ENCODE measurements at places on chromosomes 1 and 21.

GRCh38 chr1:175754921-175755320, 11.5 kb upstream of the TNR start:
- DNase-seq = no peak

DNA sequence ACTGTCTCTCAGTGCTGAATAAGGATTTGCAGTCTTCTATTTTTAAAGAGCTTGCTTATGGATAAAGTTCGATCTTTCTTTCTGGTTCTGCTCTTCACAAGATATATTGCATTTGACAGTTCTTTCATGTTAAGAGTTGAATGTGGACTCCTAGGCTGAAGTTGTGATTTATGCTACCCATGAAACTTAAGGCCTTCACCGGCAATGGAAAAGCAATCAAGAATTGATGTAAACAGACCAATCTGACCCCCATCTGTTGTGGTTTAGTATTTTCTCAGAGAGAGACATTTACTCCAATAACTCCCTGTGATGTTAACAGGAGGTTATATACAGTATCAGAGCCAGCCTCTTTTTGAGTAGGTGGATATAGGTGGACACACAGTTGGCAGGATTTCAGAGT, 165.8 kb downstream of the PAPPA2 start:
- DNase-seq = no peak

- no peak for DNase-seq
These were observed 154.9 kb downstream of the GLUL start for GRCh38 chr1:182236651-182237077.

DNA sequence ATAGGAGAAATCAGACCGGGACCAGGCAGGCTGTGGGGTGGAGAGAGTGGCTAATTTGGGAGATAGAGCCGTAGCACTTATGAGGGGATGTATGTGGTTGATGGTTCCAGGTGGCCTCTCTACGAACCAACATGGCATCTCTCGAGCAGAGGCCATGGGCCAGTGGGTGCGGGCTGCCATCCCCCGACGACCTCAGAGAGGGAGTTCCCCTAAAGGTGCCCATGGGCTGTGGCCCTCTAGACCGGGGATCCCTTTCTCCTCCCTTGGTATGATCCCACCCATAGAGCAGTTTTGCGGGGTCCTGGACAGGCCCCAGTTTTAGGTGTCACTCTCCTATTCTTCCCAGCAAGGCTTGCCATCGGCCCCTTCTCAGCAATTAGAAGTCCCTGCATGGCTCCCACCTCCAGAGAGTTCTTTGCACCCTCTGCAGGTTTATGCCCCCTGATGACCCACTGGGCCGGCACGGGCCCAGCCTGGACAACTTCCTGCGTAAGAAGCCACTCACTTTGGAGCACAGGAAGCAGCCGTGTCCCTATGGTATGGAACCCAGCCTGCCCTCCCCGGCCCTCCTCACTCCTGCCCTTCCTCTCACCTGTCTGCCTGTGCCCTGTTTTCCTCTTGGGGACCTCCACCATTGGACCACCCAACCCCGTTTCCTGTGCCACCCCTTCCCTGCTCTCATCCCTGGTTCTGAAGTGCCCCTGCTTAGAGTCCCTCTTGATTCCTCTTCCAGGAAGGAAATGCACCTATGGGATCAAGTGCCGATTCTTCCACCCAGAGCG, 7.8 kb downstream of the ZC3H12A start:
- no peak for DNase-seq

DNA sequence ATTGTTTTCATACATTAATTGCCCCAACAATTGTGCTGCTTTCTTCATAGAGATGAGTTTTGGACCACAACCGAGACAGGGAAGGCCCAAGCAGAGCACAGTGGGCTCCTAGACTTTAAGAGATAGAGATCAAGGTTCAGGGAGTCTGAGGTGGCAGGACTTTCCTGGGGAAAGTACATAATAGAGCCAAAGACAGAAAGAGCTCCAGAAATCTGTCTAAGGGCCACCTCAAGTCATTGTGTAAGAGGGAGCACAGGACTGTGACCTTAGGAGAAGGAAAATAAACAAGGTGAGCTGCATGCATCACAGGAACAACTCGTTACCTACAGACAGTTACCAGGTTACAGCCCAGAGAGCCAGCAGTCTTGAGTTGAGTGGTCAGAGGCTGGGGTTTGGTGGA, 41.3 kb upstream of the CR2 start:
- no peak for DNase-seq

- no peak for DNase-seq
These were observed 7.5 kb upstream of the MOV10 start for GRCh38 chr1:112666946-112667345.

DNA sequence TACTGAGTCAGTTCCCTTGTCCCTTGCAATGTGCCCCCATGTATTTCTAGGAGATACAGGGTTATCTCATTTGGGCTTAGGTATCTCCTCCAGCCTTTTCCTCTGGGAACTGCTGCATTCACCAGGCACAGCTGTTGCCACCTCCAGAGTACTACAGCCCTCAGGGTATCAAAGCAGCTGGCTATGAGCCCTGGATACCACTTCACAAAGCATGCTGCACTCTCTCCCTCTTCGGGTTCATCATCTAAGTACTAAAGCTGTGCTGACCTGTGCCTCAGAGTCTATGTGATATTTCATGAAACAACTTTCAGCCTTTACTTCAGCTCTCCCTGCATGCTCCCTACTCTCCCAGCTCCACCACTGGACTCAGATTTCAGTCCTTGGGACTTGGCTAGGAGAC, 62.3 kb downstream of the CCDC185 start:
- DNase-seq = no peak

DNA sequence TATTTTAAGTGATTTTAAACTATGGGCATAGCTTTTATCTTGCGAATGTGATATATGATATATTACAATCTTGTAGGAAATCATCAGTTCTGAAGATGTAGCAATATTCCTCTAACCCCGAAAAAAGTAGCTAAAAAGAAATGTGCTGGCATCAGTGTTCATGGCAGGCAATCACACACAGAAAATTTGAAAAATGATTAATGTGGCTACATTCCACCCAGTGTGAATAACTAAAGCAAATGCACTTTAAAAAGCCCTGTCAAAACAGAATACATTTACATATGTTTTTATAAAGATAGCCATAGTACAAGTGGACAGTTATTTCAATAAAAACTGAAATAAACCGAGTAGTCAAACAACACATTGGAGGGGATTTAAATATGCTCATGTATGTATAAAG, 260.2 kb downstream of the HHAT start:
- no peak for DNase-seq

DNA sequence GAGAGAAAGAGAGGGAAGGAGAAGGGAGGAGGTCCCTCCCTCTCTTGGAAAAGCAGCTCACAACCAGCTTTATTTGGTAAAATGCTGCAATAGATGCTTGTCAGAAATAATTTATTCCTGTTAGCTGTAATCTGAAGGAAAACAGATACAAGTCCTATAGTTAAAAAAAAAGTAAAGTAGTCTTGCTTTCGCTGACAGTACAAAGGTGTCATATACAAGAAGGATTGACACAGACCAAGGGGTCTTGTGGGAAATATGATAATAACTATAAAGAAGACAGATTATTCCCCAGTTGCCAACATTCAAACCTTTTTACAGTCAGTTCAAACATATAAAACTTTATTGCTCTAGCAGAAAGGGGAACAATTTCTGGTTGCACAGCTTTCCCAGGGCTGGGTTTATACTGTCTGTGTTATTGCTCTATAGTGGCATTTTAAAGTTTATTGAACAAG, 145.0 kb downstream of the PBX1 start:
- DNase-seq = no peak
